ENCODE measurements at places on chromosomes 1 and 21.

- DNase-seq: peak; percentile 56
These were observed 57.0 kb downstream of the SCCPDH start for GRCh38 chr1:246781212-246781611.

DNA sequence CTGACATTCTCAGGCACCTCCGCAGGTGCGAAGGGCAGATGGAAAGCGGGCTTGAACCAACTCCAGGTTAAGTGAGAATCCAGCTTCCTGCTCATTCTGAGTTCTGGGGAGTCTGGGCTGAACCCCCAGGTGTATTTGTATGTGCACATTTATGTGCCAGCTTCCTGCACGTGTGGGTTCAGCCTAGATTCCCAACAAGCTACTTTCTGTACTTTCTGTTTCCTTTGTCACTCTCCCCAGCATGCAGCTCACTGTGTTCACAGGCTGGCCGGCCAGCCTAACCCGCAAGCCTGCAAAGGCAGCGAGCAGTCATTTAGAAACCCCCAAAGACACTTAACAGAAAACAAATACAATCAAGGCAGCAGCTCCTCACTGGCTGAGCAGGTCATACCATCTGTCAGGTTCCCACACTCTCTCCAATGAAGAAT is 1.3 kb upstream of the IL19 start:
- no peak for DNase-seq

DNA sequence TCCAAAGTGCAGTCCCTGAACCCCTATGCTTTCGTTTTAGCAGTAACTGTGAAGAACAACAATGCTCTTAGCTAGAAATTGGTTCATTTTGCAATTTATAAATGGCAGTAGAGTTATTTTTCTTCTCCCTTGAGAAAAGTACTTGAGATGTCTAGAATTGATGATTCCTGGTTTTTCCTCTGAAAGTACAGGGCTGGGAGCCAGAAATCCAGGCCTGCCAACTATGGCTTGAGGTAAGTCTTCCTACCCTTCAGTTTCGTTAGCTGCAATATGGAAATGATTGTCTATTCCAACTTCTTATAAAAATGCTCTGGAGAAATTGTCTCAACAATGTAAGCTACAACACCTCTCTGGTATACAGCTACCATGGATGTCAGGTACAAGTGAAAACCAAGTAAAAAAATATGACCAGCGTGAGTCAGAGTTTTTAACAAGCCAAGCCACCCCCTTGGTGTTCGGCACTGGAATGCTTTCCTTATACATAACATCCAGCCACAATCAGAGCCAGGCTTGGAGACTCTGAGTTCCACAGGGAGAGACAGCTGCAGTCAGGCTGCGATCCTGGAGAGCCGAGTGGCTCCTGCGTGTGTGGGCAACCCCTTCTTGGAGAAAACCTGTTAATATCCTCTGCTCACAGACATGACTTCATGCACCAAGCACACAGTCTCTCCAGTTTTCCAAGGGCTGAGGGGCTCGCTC is 22.0 kb downstream of the TSPAN2 start:
- DNase-seq: no peak

DNA sequence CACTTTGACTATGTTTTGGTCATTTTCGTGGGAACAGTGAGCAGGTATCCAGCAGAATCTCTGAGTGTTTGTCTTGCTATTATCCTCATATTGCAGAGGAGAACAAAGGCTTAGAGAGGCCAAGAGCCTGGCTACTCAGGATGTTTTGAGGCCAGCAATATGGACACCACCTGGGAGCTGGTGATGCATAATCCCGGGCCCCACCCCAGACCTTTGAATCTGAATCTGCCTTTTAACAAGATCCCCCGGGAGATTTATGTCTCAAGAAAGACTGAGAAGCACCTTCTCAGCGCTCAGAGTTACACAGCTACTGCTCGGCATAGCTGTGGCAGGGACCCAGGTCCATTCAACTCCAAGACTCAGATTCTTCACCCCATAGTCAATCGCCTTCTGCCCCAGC is 72.8 kb downstream of the PTPRU start:
- DNase-seq: no peak

- DNase-seq: no peak
These were observed 152.5 kb upstream of the WNT4 start for GRCh38 chr1:22295396-22295795.

Data from osteocyte (in vitro differentiated cells).